ENCODE measurements at places on chromosomes 3 and 15.

GRCh38 chr3:169615833-169616232, 47.7 kb downstream of the MECOM start:
- DNase-seq = no peak

- DNase-seq = no peak
These were observed 602.9 kb downstream of the NTRK3 start for GRCh38 chr15:87653646-87654045.

DNA sequence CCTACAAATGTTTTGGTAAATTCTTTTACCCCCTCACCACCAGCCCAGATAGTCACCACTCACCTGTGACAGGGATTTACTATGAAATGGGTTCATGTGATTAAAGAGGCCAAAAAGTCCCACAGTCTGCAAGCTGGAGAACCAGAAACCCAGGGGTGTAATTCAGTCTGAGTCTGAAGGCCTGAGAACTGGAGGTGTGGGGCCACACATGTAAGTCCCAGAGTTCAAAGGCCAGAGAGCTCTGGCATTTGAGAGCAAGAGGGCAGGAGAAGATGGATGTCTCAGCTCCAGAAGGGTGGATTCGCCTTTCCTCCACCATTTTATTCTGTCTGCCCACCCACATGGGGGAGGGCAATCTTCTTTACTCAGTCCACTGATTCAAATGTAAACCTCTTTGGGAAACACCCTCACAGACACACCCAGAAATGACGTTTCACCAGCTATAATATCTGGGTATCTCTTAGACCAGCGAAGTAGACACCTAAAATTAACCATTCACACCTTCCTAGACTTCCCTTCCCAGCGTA, 11.9 kb downstream of the RTP3 start:
- DNase-seq = no peak

DNA sequence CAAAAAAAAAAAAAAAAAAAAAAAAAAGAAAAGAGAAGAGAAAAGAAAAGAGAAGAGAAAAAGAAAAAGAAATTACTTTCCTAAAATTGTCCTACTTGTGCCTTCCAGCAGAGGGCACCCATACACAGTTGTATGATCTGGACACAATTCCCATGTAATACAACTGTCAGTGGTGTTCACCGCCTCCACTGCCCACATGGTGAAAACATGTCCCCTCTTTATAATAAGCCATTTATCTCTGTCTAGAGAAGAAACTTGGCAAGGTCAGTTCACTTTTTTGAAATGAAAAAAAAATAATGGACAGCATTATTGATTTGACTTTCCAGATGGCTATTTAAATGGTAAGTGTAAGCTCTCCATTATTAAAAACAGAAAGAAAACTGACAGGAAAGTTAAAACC, 459.4 kb downstream of the GBE1 start:
- no peak for DNase-seq

GRCh38 chr3:83946049-83946448, 1012.7 kb upstream of the CADM2 start:
- no peak for DNase-seq

DNA sequence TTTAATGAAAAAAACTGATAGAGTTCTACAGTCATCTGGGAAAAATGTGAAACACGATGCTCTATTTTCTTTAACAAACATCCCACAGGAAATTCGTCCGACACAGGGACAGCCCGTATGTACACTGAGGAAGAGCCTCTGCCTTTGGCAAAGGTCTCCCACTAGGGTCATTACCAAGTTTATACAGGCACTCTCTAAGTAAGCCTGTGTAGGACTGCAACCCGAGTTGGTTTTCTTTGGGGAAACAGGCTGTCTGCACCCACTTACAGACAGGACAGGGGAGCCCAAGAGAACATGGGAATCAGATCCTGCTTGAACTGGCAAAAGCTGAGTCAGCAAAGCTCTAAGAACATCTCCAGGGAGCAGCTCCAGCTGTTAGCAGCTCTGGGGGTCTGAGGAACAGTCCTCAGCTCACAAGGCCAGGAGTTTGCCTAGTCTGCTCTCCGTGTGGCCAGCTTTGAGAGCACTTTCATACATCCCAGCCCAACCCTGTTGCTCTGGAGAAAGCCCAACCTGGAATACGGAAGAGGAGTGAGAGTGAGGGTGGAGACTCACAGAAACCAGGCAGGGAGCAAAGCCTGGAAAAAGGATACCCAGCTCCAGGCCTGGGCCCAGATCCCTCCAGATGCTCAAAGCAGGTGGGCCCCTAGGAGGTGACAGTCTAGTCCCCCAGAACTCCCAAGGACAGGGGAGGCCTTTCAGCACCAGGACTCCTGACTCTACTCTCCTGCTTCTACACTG, 1.9 kb downstream of the TBC1D2B start:
- no peak for DNase-seq

DNA sequence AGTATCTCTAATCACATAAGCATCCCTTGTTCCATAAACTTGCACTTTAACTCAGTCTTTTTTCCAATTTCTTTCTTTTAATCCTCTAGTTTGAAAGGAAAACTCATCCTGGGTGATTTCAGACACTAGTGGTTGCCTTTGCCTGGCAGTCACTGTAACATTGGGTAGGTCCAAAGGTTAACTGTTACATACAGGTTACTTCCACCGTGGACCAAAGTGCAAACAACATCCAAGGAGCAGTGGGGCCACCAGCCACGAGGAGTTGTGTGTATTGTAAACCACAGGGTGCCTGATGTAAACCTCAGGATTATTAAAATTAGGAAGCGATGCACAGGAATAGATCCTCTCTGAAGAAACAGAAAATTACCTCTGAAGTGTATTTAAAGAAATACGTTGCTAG, 75.0 kb downstream of the HCN4 start:
- no peak for DNase-seq

DNA sequence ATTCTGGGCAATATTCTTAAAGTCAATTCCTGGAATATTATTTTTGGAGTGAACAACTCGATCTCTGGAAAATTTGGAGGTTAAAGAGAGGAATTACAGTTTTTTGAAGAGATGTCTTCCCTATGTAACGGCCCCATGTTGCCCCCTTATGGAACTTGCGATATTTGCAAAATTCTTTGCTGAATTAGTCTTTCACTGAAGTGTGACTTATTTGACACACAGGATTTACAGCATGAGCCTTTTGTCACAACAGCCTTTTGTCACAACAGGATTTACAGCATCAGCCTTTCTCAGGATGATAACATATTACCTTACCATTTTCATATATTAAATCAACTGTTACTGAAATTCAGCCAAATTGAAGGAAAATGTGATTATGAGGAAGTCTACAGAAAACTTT, 37.8 kb upstream of the SPTSSB start:
- DNase-seq = no peak
